ENCODE measurements at places on chromosomes 5 and 9. TPM values are rescaled to one million over a fixed set of nuclear protein-coding genes. Genes with fewer than 3 reads are reported as not detected.

Gene AIF1L
- total RNA-seq, result 39.7 TPM

Gene NSG2
- not detected for total RNA-seq

Gene ZNF618
- total RNA-seq, result 60.6 TPM

GRCh38 chr9:9412241-9412640, 1200.6 kb downstream of the PTPRD start:
- H3K4me1 ChIP-seq, result no peaks in the 10 kb centered on the region
- DNase-seq, result no peak
- no peaks in the 10 kb centered on the region for H3K36me3 ChIP-seq
- H3K27ac ChIP-seq, result no peak overlapping the region

DNA sequence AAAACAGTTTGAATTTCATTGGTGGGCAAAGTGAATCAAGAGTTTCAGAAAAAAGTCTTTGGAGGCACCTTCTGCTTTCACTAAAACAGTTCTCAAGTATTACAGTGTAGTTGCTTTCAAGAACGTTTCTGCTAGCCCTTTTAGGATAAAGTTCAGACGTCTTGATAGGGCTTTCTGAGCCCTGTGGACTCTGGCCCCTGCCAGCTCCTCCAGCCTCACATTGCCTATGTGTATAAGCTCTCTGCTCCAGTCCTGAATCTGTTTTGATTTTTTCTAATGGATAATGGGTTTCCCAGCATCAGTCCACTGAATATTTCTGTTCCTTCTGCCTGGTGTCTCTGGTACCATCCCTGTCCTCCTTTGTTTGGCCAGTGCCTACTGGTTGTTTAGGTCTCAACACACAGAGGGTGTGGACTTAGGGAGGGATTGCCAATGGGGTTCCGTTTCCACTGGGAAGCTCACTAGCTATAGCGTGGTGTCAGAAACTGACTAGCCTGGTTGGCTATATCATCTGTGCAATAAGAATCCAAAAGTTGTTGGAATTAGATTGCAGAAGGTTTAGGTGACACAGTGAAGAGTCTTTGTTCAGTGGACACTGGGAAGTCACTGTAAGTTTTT, 26.4 kb downstream of the ARHGAP26 start:
- H3K27me3 ChIP-seq, result no peaks in the 10 kb centered on the region
- H3K36me3 ChIP-seq, result no peaks in the 10 kb centered on the region
- no peaks in the 10 kb centered on the region for H3K4me1 ChIP-seq
- H3K27ac ChIP-seq, result no peak overlapping the region
- no peak overlapping the region for H3K4me3 ChIP-seq

DNA sequence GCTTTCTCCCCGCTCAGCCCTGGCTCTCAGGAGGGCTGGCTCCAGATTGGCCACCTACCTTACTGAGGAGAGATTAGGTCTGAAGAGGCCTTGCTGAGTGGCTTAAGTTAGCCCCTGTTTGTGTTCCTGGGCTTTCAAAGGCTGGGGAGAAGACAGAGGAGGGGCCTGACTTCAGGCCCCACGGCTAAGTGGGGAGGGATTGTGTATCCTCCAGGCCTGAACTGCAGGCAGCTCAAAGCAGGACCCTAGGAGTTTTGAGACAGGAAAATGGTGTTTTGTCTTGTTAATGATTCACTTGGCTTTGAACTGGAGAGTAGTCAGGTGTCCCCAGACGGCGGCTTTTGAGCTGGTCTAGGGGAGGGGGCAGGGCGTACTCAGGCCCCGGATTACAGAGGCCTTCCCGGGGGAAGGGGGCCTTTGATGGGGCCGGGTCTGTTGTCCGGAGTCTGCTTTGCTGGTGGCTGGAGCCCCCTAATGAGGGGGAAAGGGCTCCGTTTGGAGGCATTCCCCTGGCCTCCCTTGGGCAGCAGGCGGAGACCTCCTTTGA, 162.0 kb upstream of the SMIM23 start:
- no peaks in the 10 kb centered on the region for H3K36me3 ChIP-seq
- H3K4me1 ChIP-seq, result no peaks in the 10 kb centered on the region
- peaks cover 19% of the 10 kb centered on the region for H3K27me3 ChIP-seq
- H3K4me3 ChIP-seq, result no peak overlapping the region
- no peak for DNase-seq

- H3K27ac ChIP-seq, result no peak overlapping the region
- H3K4me1 ChIP-seq, result peaks cover 14% of the 10 kb centered on the region
- H3K27me3 ChIP-seq, result no peaks in the 10 kb centered on the region
- no peak for DNase-seq
- H3K36me3 ChIP-seq, result peaks cover 41% of the 10 kb centered on the region
- no peak overlapping the region for H3K4me3 ChIP-seq
These were observed 19.2 kb downstream of the LMAN2 start for GRCh38 chr5:177332031-177332895.

DNA sequence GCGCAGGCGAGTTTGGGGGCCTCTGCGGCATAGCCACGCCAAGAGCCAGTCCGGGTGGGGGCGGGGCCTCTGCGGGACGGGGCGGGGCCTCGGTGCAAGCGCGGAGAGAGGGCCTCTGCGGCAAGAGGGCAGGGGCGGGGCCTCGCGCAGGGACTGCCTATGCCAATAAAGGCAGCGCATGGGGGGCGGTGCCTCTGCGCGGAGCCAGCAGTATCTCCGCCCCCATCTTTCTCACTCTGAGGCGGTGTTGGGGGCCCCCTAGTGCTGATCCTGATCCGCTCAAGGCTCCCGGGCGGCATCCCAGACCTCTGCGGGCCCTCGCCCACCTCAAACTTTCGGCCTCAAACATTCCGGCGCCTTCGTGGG, 9.2 kb upstream of the GPRIN1 start:
- H3K4me1 ChIP-seq, result peaks cover 21% of the 10 kb centered on the region
- H3K27me3 ChIP-seq, result peaks cover 30% of the 10 kb centered on the region
- DNase-seq, result peak; percentile 87
- H3K4me3 ChIP-seq, result no peak overlapping the region

GRCh38 chr5:151357097-151357496, 9.7 kb upstream of the SLC36A2 start:
- H3K4me3 ChIP-seq, result no peak overlapping the region
- H3K4me1 ChIP-seq, result no peaks in the 10 kb centered on the region
- H3K36me3 ChIP-seq, result no peaks in the 10 kb centered on the region

DNA sequence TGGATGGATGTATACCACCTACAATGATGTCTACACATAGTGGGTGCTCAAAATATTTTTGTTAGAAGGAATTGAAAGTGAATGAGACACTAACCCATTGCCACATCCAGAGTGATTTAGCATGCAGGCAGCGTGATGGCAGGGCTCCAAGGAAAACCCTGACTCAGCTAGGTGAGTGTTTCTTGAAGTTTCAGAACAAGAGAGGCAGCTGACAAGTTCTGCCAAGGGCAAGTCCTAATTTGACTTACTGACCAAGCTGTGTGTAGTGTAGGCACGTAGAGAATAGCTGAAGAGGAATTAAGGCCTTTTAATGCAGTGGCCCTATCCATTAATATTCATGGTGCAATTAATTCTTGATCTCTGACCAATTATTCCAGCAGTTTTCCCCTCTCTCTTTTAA, 107.8 kb upstream of the ATP10B start:
- H3K27ac ChIP-seq, result no peak overlapping the region
- H3K4me3 ChIP-seq, result no peak overlapping the region
- DNase-seq, result no peak
- no peaks in the 10 kb centered on the region for H3K36me3 ChIP-seq
- no peaks in the 10 kb centered on the region for H3K27me3 ChIP-seq

DNA sequence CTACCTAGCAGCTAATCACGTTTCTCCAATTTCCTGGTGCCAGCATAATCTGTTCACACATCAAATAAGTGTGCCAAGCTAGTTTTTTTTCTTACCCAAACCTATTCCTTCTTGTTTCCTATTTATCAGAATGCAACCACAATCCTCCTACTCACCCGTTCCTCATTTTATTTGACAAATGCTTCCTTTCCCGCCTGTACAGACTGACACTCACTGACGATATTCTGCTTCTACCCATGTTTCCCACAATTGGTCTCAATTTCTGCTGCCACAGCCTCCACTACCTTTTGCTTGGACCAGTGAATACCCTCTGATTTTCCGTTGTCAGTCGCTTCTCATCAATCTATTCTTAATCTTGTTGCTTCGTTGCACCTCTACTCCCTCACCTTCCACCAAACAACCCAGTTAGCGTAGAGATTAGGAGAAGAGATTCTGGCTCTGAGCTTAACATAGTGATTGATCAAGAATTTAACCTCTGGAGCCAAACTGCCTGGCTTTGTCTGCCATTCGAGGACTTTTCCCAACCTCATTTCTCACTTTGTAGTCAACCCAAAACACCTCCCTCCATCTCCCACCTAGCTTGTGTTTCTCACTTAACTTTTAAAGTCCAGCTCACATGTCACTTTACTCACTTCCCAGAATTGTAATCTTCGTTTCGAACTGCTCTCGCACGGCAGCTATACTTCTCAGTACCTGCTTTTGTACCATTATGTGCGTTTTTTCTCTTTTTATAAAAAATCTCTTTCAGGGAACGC, 729 bp upstream of the TMEM38B start:
- peak overlapping the region; percentile 11 for H3K4me3 ChIP-seq
- H3K27ac ChIP-seq, result no peak overlapping the region
- H3K4me1 ChIP-seq, result peaks cover 7% of the 10 kb centered on the region
- H3K27me3 ChIP-seq, result peaks cover 19% of the 10 kb centered on the region

DNA sequence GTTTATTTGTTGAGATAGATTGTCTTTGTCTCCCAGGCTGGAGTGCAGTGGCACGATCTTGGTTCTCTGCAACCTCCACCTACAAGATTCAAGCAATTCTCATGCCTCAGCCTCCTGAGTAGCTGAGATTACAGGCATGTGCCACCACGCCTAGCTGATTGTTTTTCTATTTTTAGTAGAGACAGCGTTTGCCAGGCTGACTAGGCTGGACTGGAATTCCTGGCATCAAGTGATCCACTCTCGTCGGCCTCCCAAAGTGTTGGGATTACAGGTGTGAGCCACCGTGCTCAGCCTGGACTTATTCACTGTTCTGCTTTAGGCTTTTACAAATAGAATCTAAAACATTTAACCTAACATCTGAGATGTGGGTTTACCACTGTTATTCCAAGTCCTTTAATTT, 91.3 kb downstream of the COMMD10 start:
- DNase-seq, result no peak
- H3K36me3 ChIP-seq, result no peaks in the 10 kb centered on the region
- H3K27ac ChIP-seq, result no peak overlapping the region
- H3K27me3 ChIP-seq, result no peaks in the 10 kb centered on the region
- H3K4me3 ChIP-seq, result no peak overlapping the region

DNA sequence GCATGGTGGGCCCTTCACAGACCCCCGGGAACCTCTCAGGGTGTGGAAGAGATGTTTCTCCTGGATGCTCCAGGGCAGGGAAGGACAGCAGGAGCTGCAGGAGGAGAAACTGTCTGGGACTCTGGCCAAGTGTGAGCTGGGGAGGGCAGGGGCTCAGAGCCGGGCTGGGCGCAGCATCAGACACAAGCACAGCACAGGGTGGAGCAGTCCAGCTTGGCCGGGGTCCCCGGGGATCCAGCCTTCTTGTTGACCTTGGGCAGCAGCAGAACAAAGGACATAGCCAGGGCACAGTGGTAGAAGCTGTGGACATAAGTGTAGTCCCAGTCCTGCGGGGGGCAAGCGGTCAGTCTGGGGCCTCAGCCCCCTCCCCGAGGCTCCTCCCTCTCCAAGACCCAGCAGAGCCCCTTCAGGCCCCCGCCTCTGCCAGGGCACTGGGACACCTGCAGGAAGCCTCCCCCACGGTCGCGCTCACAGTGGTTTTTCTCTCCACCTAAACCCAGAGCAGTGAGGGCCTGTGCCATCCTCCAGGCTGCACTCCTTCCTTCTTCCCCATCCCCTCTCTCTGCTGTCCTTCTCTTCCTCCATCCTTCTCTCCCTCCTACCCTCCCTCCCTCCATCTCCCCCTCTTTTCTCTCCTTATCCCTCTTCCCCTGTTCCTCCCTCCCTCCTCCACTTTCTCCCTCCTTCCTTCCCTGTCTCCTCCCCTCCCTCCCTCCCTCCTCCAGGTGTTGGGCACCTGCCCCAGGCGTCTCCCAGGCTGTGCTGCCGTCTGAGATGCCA, 10.1 kb downstream of the MYMK start:
- no peak overlapping the region for H3K27ac ChIP-seq
- H3K4me1 ChIP-seq, result no peaks in the 10 kb centered on the region
- H3K27me3 ChIP-seq, result no peaks in the 10 kb centered on the region
- no peak overlapping the region for H3K4me3 ChIP-seq

GRCh38 chr5:173689737-173690360, 73.4 kb upstream of the BOD1 start:
- peak; percentile 51 for DNase-seq
- H3K4me1 ChIP-seq, result no peaks in the 10 kb centered on the region
- H3K27me3 ChIP-seq, result no peaks in the 10 kb centered on the region
- no peaks in the 10 kb centered on the region for H3K36me3 ChIP-seq
- H3K27ac ChIP-seq, result no peak overlapping the region

DNA sequence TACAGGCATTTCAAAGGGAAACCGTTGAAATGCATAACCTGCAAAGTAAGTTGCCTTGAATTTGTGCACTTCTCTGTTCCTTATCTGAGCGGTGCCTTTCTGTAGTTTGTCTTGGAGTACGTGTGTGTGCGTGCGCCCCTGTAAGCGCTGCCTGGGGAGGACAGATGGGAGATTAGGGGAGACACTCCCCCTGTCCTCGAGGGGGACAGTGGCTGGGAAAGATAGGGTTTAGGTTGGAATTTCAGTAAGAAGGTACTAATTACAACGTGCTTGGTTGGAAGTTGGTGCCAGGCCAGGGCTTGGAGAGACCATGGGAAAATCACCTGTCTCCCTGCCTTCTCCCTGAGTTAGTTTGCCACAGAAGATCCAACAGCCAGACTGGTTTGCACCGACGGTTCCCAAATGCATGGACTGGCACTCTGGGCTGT, 73.2 kb downstream of the PIK3R1 start:
- H3K27ac ChIP-seq, result peak overlapping the region; percentile 49
- no peaks in the 10 kb centered on the region for H3K27me3 ChIP-seq
- peaks cover 11% of the 10 kb centered on the region for H3K4me1 ChIP-seq

- no peaks in the 10 kb centered on the region for H3K4me1 ChIP-seq
- no peak overlapping the region for H3K4me3 ChIP-seq
- H3K27ac ChIP-seq, result no peak overlapping the region
- no peaks in the 10 kb centered on the region for H3K27me3 ChIP-seq
These were observed 301.4 kb downstream of the ELAVL2 start for GRCh38 chr9:23524607-23525155.

DNA sequence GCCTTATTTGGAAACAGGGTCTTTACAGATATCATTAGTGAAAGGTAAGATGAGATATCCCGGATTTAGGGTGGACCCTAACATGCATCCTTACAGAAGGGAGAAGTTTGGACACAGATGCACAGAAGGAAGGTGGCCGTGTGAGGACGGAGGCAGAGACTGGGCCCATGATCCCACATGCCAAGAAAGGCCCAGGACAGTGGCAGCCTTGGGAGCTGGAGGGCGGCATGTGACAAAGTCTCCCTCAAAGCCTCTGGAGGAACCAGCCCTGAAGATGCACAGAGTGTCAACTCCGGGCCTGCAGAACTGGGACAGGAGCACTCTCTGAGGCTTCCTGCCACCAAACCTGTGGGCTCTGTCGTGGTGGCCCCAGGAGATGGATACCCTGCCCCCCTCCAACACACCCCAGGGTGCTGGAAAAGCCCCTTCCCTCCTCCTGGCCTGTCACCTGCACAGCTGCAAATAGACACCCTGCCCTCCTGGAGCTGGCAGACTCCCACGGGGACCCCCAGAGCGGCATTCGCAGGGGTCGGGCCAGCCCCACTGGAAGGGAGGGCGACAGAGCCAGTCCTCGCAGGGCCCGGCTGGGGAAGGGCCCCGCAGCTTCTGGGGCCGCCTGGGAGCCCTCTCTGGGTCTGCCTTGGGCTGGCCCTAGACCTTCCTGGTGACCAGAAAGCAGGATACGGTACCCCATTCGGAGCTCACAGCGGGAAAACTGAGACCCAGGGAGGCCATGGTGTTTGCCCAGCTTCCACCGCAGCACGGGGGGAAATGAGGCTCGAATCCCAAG, 7.9 kb downstream of the NACC2 start:
- no peaks in the 10 kb centered on the region for H3K27me3 ChIP-seq
- H3K27ac ChIP-seq, result no peak overlapping the region
- H3K4me1 ChIP-seq, result peaks cover 9% of the 10 kb centered on the region

- no peak overlapping the region for H3K4me3 ChIP-seq
- H3K4me1 ChIP-seq, result peaks cover 5% of the 10 kb centered on the region
- H3K36me3 ChIP-seq, result no peaks in the 10 kb centered on the region
- no peak overlapping the region for H3K27ac ChIP-seq
These were observed 28.1 kb downstream of the NTRK2 start for GRCh38 chr9:84697509-84698114.

All from endothelial cell of umbilical vein (primary cell).